Endodermal cell (in vitro differentiated cells): ENCODE measurements at places on chromosomes 1 and 21. TPM values are rescaled to one million over a fixed set of nuclear protein-coding genes. Genes with fewer than 3 reads are reported as not detected.
A peak's percentile ranks its signal among the peaks of the same experiment; 100 is the strongest.

The KIRREL1 gene
- 26.5 to 42.8 TPM (median 26.5 TPM) in 3 replicates for total RNA-seq

GRCh38 chr1:2298685-2299084, 70.6 kb downstream of the SKI start:
- DNase-seq: no peak

- DNase-seq: peak; percentile 50
Observed at GRCh38 chr1:147579532-147579931, 38.2 kb downstream of the BCL9 start.

DNA sequence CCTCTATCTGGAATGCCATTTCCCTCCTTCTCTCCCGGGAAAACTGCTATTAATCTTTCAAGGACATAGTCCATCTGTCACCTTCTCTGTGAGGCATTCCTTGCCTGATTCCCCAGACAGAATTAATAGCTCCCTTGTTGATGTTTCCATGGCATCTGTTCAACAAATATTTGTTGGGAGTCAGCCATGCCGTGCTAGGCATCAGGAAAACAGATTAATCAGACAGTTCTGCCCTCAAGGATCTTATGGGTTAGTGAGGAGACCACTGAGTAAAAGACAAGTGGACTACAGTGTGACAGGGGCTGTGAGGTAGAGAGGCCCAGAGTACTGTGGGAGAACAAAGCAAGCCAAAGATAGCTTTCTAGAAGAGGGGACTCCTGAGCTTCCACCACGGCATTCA, 11.4 kb upstream of the MAGOH start:
- no peak for DNase-seq

The FBXO2 gene
- 12.7 and 14.1 TPM in 2 replicates for total RNA-seq

The AIM2 gene
- 3.1 to 4.5 TPM (median 4.2 TPM) in 3 replicates for total RNA-seq

The SYPL2 gene
- total RNA-seq: not detected in 3 replicates

DNA sequence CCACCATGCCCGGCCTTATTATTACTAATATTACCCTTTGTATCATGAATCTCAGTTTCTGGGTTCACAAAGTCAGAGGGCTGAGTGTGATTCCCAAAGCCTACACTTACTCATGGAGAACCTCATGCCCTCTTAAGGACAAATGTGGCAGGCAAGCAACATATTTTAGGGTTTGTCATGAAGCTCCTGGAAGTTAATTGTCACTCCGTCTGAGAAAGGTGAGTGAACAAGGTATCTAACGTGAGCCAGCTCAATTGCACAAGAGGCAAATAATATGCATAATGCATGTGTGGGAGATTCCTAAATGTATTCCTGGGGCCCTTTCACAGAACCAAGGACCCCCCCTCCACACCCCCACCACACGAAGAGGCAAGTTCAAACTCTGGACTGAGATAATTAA, 10.1 kb upstream of the TIAM1 start:
- DNase-seq: no peak

- DNase-seq: no peak
Observed at GRCh38 chr1:76876655-76877395, 9.5 kb downstream of the ST6GALNAC5 start.

DNA sequence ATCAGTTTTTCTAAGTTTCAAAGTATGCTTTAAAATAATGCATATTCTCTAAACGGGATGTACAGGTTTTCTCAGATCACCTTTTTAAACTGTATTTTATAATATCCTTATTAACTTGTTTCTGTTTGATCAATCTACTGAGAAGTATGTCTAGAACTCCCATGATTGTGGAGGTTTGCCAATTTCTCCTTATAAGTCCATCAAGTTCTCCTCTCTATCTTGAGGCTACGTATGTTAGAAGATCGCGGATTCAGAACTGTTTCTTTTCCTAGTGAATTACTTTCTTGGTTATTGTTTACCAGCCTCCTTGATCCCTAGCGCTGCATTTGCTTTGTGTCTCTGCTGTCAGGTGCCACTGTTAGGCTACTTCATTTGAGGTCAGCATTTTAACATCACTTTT, 89.2 kb downstream of the NPHP4 start:
- DNase-seq: no peak

The CCDC27 gene
- total RNA-seq: not detected in 2 replicates

The FCGR3A gene
- not detected in 3 replicates for total RNA-seq

- peak; percentile 35 for DNase-seq
Observed at GRCh38 chr1:208248307-208248801, 4.2 kb upstream of the PLXNA2 start.

GRCh38 chr1:211378844-211379243, 52.2 kb downstream of the TRAF5 start:
- no peak for DNase-seq

The OR2L13 gene
- total RNA-seq: not detected in 2 replicates

GRCh38 chr1:8844501-8845006, 27.1 kb upstream of the RERE start:
- DNase-seq: no peak

DNA sequence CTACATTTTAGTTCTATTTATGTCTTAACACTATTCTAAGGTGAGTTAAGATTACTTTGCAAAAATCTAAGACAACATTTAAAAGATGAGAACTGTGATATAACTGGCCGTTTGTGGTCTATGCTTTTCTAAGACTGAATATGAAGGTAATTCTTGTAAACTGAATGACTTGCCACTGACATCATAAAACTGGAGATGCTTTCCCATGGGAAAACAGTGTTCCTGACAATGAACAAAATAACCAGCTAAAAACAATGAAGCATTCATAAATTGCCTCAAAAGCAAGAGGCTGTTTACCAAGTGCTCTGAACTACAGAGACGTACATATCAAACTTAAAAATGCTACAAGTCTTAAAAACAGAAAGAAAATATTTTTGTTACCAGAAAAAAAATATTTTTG, 54.7 kb downstream of the APP start:
- DNase-seq: no peak

The COL6A1 gene
- 232 to 456 TPM (median 244 TPM) in 3 replicates for total RNA-seq

GRCh38 chr1:218383051-218383450, 37.9 kb downstream of the TGFB2 start:
- no peak for DNase-seq

The DDR2 gene
- total RNA-seq: 0.38 to 0.55 TPM (median 0.48 TPM) in 3 replicates

DNA sequence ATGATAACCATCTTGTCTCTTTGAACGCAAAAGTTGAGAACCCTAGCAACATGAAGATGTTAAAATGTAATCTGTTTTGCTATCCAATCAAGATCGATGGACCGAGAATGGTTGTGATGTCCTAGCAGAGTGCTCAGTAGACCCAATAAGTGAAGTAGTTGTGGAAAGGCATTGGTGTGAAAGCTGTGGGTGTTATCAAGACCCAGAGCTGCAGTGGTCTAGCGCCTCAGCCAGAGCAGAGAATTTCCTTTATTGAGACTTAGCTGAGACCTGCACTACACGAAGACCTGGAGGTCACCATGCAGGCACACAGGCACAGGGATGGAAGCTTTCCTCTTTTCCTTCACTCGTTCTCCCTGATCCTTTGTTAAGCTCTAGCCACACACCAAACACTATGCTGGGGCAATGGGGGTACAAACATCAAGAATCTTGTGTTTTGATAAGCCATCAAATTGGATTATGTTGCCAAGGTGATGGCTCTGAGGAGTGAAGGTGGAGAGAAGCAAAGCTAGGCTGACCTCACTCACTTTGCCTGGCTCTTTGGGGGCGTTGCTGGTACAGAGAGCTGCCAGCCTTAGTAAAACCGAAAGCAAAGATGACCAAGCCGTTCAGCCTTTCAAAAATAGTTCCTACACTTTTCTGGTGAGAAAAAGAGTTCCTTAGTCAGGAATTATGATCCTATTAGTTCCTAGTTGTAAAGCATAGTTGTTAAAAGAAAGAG, 24.1 kb downstream of the METTL13 start:
- no peak for DNase-seq

GRCh38 chr1:225814381-225814780, 4.5 kb downstream of the EPHX1 start:
- no peak for DNase-seq

The IGSF9 gene
- total RNA-seq: 7.9 to 9.2 TPM (median 8.8 TPM) in 3 replicates

- no peak for DNase-seq
Observed at GRCh38 chr1:64031236-64031635, 172.2 kb upstream of the UBE2U start.
